ENCODE measurements at places on chromosomes 16 and 17.

GRCh38 chr17:50959341-50959740, 93.2 kb upstream of the TOB1 start:
- no peak for DNase-seq

DNA sequence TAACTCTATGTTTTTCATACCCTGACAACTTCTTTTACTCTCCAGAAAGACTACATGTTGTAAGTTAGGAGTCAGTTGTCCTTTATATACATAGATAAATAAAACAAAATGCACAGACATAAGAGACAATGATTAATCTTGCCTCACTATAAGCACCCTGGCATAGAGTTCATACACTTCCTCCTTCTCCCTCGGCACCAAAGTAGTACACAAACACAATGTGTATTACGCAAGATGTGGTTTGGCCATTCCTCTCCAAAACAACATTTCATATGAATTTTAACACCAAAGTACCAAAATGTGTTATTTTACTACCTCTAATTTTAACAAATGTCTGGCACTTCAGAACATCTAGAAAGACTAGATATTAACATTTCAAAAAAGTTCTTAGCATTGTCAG, 17.2 kb upstream of the SLFN11 start:
- no peak for DNase-seq

- no peak for DNase-seq
These were observed 50.6 kb upstream of the GNAO1 start for GRCh38 chr16:56140645-56141044.

GRCh38 chr17:20026960-20027359, 17.8 kb downstream of the SPECC1 start:
- no peak for DNase-seq

DNA sequence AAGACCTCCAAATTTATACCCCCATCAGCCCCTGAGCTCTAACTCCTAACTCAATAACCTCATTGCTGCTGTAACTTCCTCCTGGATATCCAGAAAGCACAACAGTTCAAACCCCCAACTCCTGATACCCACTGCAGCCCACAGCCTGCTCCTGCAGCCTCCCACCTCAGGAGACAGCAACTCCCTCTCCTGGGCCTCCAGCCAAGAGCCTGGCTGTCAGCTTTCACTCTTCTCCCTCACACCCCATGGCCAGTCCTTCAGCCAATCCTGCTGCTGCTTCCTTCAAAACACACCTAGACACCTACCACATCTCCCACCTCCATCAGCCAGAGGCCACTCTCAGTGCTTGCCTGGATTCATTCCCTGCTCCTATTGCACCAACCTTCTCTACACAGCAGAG, 5.4 kb downstream of the GINS2 start:
- DNase-seq: no peak

Measured in esophagus squamous epithelium (tissue), 5 donors.